Occipital lobe (tissue), 3 donors: ENCODE measurements at places on chromosomes 7 and 10.

- DNase-seq: no peak
Measured at GRCh38 chr10:105075031-105075430, 433.9 kb downstream of the SORCS3 start.

DNA sequence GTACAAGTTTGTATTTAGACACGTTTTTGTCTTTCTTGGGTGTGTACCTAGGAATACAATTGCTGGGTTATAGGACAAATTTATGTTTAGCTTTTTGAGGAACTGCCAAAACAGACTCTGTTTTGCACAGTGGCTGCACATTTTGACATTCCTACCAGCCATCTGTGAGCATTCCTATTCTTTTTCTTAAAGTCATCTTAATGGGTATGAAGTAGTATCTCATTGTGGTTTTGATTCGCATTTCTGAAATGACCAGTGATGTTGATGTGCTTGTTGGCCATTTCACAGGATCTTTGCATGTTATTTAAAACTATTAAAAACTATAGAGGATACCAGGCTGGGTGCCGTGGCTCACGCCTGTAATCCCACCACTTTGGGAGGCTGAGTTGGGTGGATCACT is 32.6 kb upstream of the IL15RA start:
- DNase-seq: no peak

GRCh38 chr7:45256309-45256708 is 98.7 kb downstream of the RAMP3 start:
- no peak for DNase-seq

GRCh38 chr7:51444936-51445335 is 128.3 kb upstream of the COBL start:
- no peak for DNase-seq

- DNase-seq: no peak
Measured at GRCh38 chr7:33926535-33926934, 21.2 kb downstream of the BMPER start.

DNA sequence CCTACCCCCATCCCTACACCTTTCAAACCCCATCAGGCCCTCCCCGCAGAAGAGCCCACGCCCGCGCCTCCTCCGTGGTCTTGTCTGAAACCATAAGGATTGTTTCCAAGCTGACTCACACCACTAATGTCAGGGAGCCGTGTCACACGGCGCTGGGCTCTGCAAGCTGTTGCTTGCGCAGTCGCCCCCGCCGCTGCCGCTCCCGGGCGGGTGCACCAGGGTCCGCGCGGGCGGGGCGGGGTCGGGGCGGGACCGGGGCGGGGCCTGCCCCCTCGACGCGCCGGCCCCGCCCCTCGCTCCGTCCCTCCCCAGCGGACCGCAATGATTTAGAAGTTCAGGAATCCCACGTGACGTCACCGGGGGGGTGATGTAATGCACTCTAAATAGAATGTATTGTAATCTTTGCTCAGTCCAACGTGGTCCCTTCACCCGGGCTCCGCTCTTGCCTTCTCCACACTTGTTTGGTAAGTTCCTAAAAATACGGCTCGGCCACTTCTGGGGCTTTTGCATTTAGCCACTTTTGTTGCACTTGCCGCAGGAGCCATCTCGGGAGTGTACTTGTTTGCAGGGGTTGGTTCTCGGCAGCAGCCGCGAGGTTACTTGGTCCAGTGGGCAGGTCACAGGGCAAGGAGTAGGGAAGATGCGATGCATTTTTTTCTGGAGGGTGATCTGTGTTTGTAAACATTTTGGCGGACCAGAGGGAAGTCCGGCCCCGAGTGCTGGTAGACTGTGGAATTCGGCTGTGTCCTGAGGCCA is 3.2 kb upstream of the CREB5 start:
- DNase-seq: peak; percentile 88

- no peak for DNase-seq
Measured at GRCh38 chr7:94940241-94940640, 32.8 kb downstream of the PPP1R9A start.

GRCh38 chr7:37393476-37393875 is 55.2 kb downstream of the ELMO1 start:
- no peak for DNase-seq

DNA sequence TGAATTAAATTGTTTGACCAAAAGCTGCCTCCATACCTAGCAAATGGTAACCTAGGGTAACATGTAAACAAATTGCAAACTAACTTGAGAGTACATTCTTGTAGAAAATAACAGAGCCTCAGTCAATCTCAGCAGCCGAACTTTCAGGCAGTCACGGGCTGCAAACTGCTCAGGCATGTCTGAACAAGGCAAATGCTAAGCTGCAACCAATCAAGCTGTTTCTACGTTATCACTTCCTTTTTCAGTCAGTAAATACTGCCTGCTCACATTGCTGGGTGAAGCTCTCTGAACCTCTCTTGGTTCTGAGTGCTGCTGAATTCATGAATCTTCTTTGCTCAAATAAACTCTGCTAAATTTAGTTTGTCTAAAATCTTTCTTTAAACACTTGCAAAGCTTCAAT is 1212.4 kb downstream of the SORCS1 start:
- no peak for DNase-seq

DNA sequence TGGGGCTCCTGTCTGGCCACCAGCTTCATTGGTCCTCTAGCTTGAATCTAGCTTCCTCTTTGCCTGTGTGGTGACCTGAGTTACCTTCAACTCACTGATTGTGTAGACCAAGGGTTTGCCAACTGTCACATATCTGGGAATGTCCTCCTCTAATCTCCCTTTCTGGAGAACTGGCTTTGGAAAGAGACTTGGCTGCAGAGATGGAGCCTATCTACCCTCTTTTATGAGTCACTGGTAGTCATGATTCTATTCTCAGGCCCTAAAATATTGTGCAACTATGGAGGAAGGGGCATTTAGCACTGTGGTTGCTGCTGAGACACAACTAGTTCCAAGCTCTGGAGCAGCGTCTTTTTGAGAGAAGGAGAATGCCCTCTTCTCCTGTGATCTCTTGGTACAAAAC is 691.3 kb downstream of the KCNMA1 start:
- DNase-seq: no peak

DNA sequence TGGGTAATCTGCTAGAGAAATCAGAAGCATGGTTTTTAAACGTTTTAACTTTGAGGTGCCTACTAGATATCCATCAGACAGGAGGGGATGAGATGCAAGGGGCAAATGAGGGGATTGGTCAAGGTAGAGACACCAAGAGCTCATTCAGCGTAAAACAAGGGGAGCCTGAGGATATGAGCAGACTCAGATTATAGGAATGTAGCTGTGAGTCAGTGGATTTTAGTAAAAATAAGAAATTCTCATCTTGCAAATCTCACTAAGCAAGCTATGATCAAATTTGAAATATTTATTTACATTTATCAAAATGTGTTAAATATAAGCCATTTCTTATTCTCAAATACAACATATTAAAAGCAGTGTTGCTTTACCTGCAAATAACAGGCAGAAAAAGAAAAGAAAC is 21.4 kb upstream of the TFEC start:
- no peak for DNase-seq

- DNase-seq: no peak
Measured at GRCh38 chr10:53453196-53453595, 680.6 kb upstream of the MBL2 start.

GRCh38 chr7:97697396-97697795 is 34.5 kb upstream of the TAC1 start:
- no peak for DNase-seq

DNA sequence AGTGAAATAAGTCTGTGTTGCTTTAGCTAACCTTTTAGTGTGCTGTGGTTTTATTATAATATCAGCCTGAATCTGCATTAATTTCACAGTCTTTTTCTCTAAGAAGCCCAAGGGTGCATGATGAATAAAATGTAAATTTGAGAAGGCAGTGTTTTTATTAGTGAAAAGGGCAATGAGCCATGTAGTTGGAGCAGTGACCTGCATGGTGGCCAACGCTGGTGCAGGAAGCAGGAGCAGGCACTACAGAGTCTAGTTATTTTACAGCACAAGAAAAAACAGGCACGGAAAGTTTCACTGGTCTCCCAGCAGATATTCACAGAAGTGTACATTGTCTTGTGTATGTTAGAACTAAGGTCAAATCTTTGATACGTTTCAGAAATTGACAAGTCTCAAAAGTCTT is 247.8 kb downstream of the CELF2 start:
- no peak for DNase-seq

DNA sequence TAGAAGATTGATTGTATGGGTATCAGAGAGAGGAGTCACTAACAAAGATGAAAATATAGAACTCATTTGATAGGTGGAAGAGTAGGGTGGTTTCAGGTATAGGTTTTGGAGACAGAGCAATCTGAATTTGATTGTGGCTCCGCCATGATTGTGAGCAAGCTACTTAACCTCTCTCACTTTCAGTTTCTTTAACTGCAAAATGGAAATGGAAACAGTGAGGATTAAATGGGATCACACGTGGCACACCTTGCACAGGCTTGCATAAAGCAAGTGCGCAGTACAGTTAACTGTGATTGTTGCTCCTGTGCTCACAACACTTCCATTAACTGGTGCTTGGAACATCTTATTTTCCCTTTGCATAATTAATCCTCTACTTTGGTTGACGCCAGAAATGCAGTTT is 54.9 kb downstream of the ATXN7L1 start:
- no peak for DNase-seq

GRCh38 chr7:148983200-148984146 is 44.8 kb downstream of the PDIA4 start:
- DNase-seq: peak; percentile 35

DNA sequence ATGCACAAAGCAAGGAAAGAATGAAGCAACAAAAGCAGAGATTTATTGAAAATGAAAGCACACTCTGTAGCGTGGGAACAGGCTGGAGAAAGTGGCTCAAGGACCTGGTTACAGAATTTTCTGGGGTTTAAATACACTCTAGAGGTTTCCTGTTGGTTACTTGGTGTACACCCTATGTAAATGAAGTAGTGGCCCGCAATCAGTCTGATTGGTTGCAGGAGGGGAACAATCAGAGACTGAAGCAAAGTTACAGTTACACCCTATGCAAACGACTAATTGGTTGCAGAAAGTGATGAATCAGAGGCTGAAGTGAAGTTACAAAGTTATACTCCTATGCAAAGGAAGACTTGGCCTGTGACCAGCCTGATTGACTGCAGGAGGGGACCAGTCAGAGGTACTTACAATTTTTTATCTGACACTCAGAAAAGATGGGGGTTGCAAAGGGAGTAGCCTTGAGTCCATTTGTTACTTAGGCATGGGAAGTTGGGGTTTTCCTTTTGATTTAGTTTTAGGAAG is 3.6 kb upstream of the MTPN start:
- DNase-seq: no peak
